ENCODE measurements at places on chromosomes 6 and 20.

GRCh38 chr6:47075741-47076421, 33.7 kb upstream of the ADGRF1 start:
- DNase-seq = no peak

- no peak for DNase-seq
Observed at GRCh38 chr6:125932451-125932795, 24.1 kb upstream of the HINT3 start.

DNA sequence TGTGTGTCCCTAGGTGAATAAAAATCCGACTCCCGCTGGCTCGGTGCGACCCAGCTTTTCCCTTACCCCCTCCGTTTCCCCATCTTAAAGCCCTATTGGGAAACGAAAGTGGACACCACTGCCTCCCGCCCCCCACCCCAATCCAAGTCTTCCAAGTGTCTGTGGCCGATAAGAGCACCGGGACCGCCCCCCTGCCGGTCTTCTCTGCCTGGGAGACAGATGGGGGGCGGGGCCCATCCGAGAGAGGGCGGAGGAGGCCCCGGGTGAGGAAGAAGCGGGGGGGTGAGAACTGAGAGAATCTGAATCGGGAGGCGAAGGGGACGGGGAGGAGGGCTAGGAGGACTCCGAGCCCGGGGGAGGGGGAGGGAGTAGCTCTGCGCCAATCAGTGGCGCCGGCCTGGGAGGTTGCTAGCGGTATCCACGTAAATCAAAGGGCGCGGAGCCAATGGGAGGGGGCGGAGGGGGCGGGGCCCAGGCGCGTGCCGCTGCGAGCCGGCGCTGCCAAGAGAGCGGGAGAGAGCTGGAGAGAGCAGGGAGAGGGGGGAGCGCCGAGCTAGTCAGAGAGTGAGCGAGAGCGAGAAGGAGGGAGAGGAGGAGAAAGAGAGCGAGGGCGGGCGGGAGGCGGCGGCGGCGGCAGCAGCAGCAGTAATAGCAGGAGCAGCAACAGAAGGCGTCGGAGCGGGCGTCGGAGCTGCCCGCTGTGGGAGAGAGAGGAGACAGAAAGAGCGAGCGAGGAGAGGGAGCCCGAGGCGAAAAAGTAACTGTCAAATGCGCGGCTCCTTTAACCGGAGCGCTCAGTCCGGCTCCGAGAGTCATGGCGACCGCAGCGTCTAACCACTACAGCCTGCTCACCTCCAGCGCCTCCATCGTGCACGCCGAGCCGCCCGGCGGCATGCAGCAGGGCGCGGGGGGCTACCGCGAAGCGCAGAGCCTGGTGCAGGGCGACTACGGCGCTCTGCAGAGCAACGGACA, at the start of gene POU3F2:
Gene POU3F2 (plus strand): TSS at position 515 of the 972 bp plus-strand sequence. CDS start 300 bp downstream, at position 815.
- DNase-seq = peak; percentile 96

DNA sequence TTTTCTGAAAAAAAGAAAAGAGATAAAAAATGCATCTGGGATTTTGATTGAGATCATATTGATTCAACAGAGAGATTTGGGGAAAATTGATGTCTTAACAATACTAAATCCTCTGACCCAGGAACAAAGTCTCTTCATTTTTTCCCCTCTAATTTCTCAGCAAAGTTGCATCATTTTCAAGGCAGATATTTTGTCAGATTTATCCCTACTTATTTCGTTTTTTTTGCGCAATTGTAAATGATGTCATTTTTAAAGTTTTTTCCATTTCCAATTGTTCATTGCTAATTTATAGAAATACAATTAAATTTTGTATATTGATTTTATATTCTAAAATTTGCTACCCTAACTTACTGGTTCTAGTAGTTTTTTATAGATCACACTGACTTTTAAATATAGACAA, 97.7 kb upstream of the TMEM170B start:
- DNase-seq = no peak

- no peak for DNase-seq
Observed at GRCh38 chr6:158642097-158642601, 2.4 kb downstream of the DYNLT1 start.

- no peak for DNase-seq
Observed at GRCh38 chr6:118535176-118535844, 12.8 kb upstream of the PLN start.

GRCh38 chr20:38067717-38068365, 34.3 kb downstream of the RPRD1B start:
- DNase-seq = no peak

Data from Jurkat, Clone E6-1 (cell line).